ENCODE measurements at places on chromosomes 5 and 9.

DNA sequence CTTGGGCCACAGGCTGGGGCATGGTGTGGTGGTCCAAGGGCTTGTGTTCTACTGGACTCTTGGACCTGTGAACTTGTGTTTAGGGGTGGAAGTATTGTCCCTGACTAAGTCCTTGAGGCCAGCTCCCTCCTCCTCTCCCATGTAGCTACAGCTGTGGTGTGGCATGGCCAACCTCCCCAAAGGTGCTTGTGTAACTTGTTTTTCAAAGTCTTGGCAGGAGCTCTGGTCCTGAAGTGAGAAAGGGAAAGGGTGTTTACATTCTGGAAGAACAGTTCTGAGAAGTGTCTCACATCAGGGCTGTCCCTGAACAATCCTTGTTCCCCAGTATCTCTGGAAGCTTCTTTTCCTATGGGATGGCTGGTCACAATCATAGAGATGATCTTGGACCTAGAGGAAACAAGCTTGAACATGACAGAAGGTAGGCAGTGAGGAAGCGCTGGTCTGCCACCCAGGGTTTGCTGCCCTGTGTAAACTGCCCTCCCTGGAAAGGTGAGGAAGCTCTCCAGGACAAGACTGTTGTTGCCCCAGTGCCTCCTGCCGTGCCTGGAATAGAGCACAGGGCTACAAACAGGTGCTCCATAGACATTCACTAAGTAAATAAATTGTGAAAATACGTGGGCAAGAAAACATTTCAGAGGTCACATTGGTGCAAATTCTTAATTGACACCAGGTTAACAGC is 64.6 kb upstream of the KLF9 start:
- DNase-seq: no peak

DNA sequence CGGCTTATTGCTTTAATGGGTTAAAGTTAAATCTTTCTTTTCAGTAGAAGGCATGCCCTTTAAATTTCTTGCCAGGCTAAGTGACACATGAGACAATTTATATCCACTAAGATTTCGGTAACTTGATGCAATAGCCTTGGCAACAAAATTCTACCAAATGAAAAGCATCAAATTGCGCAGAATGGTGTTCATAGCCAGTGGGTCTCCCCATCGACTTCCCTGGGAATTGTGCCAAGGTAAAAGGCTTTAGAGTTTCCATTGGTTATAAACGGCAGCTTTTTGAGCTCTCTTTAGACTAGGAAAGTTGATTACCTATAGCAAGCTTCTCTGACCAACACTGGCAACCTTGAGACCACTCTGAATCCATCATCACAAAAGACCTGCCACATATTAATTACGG is 358.4 kb downstream of the ARRDC3 start:
- no peak for DNase-seq

GRCh38 chr9:18604767-18605730 is 131.1 kb downstream of the ADAMTSL1 start:
- no peak for DNase-seq

DNA sequence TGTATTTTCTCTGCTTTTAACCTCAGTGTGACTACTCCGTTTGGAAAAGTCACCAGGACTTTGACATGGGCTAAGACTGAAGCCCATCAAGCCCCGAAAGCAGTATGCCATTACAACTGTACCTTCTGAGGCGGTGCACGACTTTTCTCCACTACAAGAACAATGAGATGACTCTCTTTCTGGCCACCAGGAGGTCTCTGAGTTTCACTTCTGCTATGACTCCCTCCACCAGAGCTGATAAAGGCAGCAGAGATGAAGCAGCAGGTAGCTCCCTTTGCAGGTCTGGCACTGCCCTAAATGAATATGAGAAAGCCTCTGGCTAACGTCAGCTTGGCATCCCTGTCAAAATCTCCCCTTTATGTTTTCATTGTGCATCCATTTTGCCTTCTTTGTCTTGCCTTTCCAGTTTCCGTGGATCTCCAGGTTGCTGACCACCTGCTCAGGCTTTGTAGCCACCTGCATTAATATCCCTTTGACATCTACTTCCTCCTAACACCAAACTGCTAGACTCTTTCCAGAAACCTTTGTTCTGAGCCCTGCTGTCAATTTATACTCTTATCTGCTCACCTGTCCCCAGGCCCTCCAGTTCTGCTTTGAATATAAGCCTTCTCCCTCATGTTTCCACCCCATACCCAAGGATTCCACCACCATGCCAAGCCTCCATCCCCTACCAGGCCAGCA is 221.7 kb downstream of the ZNF608 start:
- DNase-seq: no peak

DNA sequence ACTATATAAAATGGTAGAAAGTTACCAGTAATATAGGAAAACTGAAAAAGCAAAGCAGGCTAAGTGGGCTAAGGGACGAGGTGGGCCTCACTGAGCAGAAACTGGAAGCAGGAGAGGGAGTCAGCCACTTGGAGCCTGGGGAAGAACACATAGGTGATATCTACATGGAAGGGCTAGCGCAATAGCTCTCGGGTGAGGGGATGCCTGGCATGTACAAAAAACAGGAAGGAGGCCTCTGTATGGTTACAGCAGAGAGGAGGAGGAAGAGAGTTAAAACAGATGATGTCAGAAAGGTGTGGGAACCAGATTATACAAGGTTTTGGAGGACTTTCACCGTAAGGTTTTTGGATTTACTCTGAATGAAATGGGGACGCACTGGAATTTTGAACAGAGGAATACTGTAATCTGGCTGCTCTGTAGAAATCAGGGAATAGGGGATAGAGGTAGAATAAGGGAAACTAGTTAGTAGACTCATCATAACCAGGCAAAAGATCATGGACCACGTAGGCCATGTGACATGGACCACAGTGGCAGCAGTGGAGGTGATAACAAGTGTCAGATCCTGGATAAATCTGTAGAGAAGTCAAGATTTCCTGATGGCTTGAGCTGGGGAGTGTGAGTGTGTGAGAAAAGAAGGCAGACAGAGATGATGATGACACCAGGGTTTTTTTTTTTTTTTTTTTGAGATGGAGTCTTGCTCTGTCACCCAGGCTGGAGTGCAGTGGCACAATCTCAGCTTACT is 52.5 kb downstream of the FNBP1 start:
- no peak for DNase-seq

All from stimulated activated CD8-positive, alpha-beta memory T cell treated with anti-CD3 and anti-CD28 coated beads, Interleukin-7, amount 100 ng/mL, for 4 hours (primary cell).